ENCODE measurements at places on chromosomes 11 and 22. TPM values are rescaled to one million over a fixed set of nuclear protein-coding genes. Genes with fewer than 3 reads are reported as not detected.

The SPTBN2 gene
- total RNA-seq = 8.5 TPM

The DCHS1 gene
- total RNA-seq = 9.5 TPM

The C11orf65 gene
- 0.46 TPM for total RNA-seq

The SCGB1D2 gene
- not detected for total RNA-seq

- no peak for DNase-seq
These were observed 786.1 kb upstream of the CNTN5 start for GRCh38 chr11:98234698-98235097.

- no peak for DNase-seq
These were observed 283.9 kb downstream of the BUD13 start for GRCh38 chr11:116488836-116489389.

- DNase-seq = no peak
These were observed 24.3 kb downstream of the SERPINH1 start for GRCh38 chr11:75586395-75586794.

- no peak for DNase-seq
These were observed 5.6 kb downstream of the PNPLA5 start for GRCh38 chr22:43886231-43886630.

DNA sequence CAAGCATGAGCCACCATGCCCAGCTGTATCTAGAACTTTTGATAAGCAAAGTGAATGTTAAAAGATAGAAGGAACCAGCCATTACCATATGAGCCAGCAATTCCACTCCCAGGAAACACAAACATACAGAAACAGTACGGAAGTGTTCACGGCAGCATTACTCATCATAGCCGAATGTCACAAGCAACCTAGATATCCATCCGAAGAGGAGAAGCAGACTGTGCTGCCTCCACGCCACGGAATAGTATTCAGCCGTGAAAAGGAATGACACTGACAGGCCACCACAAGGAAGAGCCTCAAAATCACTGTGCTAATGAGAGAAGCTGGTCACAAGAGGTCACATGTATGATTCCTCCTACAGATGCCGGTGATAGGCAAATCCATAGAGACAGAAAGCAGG, 17.6 kb upstream of the MGAT3 start:
- no peak for DNase-seq

DNA sequence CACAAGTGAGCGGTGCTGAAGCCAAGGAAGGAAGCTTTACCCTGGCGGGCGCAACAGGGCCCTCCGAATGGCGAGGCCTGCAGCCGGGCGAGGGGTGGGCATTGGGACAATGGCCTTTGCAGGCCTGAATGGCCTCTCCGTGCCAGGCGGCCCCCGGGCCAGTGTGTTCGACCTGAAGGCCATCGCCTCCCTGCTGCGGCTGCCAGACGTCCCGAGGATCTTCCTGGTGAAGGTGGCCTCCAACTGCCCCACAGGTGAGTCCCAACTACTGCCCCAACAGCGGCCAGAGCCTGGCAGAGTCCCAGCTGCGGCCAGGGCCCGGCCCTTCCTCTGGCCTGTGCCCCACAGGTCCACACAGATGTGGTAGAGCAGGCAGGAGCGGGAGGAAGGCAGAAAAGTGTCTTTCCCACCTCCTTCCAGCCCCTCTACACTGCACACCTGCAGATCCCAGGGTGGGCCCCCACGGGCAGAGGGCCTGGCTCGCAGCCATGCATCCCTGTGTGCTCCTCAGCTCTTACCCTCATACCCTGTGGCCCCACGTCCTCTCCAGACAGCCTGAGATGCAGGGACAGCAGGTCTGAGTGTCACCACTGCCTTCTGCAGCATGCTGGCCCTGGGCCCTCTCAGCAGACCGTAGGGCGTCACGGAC, 11.3 kb downstream of the PHLDA2 start:
- DNase-seq = no peak

- DNase-seq = peak; percentile 16
These were observed 33.4 kb downstream of the FDX1 start for GRCh38 chr11:110463153-110463552.

Measured in SJCRH30 (cell line).